CD8-positive, alpha-beta T cell (primary cell): ENCODE measurements at places on chromosomes 1 and 21. TPM values are rescaled to one million over a fixed set of nuclear protein-coding genes. Genes with fewer than 3 reads are reported as not detected.

LIN28A gene
- total RNA-seq, result not detected

FCGR1A gene
- not detected for total RNA-seq

- no peak for DNase-seq
Observed at GRCh38 chr1:66833112-66833511, 32.0 kb upstream of the INSL5 start.

DNA sequence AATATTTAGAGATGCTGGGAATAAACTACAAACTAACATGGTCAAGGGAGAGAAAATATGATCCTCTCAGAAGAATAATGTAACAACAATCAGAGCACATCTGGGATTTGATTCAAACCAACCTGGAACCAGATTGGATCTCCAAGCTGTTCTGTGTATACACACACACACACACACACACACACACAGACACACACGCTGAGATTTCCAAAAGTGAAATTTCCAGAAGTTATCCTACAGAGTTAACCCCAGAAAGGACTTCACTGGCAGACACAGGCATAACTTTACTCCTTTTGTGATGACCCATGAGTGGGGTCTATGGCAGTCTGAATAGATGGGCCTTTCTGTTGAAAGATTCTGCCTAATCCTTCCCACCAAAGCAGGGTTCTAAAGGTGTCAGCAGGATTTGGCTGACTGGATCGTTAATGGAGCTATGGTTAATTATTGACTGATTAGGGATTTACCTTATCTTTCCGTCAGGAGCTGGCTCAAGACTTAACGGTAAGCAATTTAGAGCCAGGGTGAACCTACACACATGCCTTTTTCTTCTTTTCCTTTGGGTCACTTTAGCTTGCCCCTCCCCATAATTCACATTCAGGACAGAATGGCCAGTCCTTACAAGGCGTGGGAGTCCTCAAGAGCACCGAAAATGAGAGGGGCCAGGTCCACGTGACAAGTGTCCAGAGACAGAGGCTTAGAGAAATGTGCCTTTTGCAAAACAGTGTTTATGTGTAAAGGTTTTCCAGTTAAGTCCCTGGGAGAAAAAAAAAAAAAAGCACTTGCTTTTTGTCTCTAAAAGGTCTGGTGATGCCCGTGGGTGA lies 10.9 kb upstream of the PROX1 start:
- no peak for DNase-seq

GRCh38 chr1:244341455-244342450 lies 110.0 kb downstream of the ADSS2 start:
- DNase-seq, result no peak

GRCh38 chr1:84401156-84401555 lies 2.9 kb downstream of the DNASE2B start:
- no peak for DNase-seq

GRCh38 chr1:204302769-204303168 lies 57.0 kb downstream of the PLEKHA6 start:
- DNase-seq, result no peak
